ENCODE measurements at places on chromosomes 1 and 21. TPM values are rescaled to one million over a fixed set of nuclear protein-coding genes. Genes with fewer than 3 reads are reported as not detected.

- DNase-seq, result no peak
Observed at GRCh38 chr1:57874418-57874877, 450.6 kb upstream of the DAB1 start.

DNA sequence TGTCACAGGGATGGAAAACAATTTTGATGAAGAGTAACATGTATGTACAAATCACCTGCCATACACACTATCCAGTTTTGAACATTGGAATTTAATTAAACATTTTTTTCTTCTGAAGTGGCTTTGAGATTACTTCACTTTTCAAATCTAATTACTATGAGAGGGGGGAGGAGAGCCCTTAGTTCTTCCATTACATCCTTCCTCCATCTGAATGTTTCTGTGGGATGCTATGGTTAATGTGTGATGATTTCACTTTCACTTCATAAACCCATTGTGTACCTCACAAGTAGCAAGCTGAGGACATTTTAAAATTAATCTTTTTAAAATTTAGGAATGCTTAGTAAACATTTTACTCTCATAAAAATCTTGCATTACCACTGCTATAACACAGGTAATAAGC is 156.9 kb downstream of the RUNX1 start:
- DNase-seq, result no peak

- peak; percentile 34 for DNase-seq
Observed at GRCh38 chr1:57214951-57215575, 208.8 kb downstream of the DAB1 start.

MCOLN3 gene
- 11.3 TPM for polyA plus RNA-seq

Measured in renal cortex interstitium (tissue), 15 donors.